ENCODE measurements at places on chromosomes 6 and 20.

DNA sequence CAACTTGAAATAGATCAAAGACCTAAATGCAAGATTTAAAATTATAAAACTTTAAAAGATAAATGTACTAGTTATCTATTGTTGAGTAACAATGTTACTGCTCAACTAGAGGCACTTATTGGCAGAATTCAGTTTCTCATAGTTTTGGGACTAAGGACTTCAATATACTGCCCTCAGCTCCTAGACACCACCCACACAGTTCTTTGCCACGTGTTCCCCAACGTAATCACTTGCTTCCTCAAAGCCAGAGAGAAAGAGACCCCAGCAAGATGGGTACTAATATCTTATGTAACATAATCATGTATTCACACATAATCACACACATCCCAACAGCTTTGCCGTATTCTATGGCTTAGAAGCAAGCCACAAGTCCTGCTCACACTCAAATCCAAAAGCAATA, 50.3 kb upstream of the SLC22A16 start:
- H3K36me3 ChIP-seq, result peaks cover 7% of the 10 kb centered on the region
- H3K4me1 ChIP-seq, result no peaks in the 10 kb centered on the region
- no peak for DNase-seq
- H3K27ac ChIP-seq, result no peak overlapping the region
- no peaks in the 10 kb centered on the region for H3K27me3 ChIP-seq
- no peak overlapping the region for H3K4me3 ChIP-seq

GRCh38 chr20:56833427-56833826, 204.3 kb downstream of the TFAP2C start:
- no peaks in the 10 kb centered on the region for H3K36me3 ChIP-seq
- no peak overlapping the region for H3K27ac ChIP-seq
- peaks cover 3% of the 10 kb centered on the region for H3K4me1 ChIP-seq
- no peak overlapping the region for H3K4me3 ChIP-seq

DNA sequence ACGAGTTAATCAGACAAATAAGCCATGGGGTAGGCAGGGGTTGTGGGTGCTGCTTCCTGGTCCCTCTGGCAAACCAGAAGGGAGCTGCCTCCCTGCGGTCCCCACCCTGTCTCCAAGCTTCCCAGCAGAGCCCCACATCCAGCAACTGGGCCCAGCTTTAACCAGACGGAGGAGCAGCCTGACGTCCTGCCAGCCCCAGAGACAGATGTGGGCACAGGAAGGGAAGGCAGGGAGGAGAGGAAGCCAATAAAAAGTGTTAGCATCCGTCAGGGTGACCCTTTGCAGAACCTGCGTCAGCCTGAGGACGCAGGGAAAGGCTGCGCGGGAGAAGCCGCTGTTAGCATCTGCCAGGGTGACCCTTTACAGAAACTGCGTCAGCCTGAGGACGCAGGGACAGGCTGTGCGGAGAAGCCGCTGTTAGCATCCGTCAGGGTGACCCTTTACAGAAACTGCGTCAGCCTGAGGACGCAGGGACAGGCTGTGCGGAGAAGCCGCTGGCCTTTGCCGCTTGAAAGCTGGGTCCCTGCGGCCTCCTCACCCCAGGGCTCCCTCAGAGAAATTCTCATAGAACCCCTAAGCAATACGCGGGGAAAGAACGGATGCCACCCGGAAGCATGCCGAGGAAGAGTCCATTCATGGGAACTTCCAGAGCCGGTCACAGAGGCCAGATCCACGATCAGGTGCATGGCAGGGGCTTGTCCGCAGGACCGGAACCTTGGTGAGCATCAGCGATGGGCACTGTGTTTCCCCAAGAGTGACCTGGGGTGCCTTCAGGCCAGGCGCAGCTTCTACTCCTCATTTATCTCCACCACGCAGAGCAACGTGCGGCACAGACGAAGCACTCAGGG, 15.9 kb downstream of the DLL1 start:
- H3K4me3 ChIP-seq, result no peak overlapping the region
- H3K27me3 ChIP-seq, result no peaks in the 10 kb centered on the region
- no peak overlapping the region for H3K27ac ChIP-seq

DNA sequence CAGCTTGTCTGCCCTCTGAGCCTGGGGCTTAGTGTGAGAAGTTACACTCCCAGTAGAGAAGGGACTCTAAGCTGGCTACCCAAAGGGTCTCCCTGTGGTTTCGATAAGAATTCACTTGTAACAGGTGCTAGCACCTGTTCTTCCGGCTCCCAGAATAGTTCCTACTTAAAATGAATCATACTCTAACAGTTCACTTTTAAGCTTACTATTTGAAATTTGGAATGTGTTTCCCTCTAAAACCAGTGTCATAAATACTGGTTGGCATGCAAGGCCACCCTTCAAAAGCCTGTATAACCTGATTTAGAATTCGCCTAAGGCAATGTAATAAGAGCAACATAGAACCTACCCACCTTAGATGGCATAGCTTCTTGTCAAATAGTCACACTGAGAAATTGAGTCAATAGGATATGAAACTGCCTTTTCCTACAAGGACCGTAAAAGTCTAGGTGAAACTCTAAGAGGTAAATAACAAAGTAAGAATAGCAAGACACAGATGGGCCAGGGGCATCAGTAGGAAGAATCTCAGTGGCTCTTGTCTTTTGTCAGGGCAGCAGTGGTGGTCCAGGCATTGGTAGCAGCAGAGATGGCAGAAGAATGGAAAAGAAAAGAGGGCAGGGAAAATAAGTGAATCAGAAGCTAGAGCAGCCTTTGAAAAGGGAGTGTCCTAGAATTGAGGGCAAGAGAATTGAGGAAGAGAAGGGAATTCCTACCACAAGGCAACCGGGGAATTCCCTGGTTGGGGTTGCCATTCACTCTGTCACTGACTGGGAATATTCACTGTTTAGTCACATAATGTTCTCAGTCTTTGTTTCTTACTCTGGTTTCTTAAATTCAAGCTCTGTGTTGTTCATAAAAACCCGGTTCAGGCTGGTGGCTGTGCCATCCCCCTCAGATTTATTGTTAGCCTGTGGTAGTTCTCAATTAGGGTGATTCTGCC, 91.5 kb downstream of the HIVEP2 start:
- no peak overlapping the region for H3K27ac ChIP-seq
- no peak for DNase-seq
- H3K36me3 ChIP-seq, result no peaks in the 10 kb centered on the region
- peaks cover 8% of the 10 kb centered on the region for H3K4me1 ChIP-seq
- H3K4me3 ChIP-seq, result no peak overlapping the region

- no peak for DNase-seq
- no peaks in the 10 kb centered on the region for H3K27me3 ChIP-seq
- H3K36me3 ChIP-seq, result no peaks in the 10 kb centered on the region
Measured at GRCh38 chr20:41320976-41321375, 3.4 kb upstream of the ZHX3 start.

DNA sequence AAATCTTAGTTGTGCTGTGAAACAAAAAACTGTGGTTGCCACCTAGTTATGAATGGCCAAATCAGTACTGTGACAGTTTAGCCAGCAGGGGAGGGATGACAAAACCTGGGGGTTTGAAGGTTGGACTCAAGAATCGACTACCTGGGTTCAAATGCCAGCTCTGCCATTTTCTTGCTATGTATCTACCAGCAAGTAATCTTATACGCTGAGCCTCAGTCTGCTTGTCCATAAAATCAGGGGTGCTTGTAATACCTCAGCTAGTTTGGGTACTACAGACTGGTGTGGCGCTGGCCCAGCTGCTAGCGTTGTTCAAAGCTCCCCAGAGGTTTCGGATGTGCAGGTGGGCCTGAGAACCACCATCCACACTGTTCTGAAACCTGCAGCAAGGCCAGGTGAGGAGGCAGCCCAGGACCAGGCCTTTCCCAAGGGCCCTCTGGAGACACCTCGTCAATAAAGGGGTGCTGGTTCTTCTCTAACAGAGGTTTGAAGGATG, 40.4 kb downstream of the TRAM2 start:
- H3K4me3 ChIP-seq, result no peak overlapping the region
- DNase-seq, result no peak
- H3K4me1 ChIP-seq, result peaks cover 16% of the 10 kb centered on the region
- no peaks in the 10 kb centered on the region for H3K27me3 ChIP-seq
- H3K36me3 ChIP-seq, result peaks cover 5% of the 10 kb centered on the region
- no peak overlapping the region for H3K27ac ChIP-seq

GRCh38 chr6:100152201-100152600, 158.2 kb upstream of the MCHR2 start:
- no peak for DNase-seq
- no peak overlapping the region for H3K4me3 ChIP-seq
- no peak overlapping the region for H3K27ac ChIP-seq
- H3K27me3 ChIP-seq, result no peaks in the 10 kb centered on the region
- H3K4me1 ChIP-seq, result no peaks in the 10 kb centered on the region

DNA sequence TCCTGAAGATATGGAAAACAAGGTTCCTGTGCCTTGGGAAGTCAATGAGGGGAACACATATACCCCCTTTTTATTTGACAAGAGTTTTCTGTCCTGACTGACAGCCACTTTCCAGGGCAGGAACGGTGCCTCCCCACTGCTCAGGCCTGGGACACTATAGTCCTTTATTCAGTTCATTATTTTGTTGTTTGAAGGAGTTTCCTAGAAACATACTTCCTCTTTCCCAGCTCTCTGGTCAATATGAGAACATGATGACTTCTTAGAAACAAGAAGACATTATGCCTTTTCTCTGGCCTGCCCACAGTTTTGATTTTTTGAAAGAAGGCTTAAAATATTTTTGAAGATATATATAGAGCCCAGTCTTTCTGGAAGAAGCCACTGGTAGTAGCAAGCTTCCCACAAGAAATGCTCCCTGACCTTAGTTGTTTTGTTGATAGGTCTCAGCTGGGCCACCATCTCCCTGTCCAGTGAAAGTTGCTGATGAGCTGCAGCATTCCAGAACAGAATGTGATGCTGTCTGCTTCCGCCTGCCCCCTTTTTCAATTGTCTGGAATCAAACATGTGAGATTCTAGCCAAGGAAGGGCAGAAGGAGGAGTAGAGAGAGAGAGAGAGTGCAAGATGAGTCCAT, 350.0 kb upstream of the PRND start:
- no peaks in the 10 kb centered on the region for H3K4me1 ChIP-seq
- H3K4me3 ChIP-seq, result no peak overlapping the region
- no peaks in the 10 kb centered on the region for H3K27me3 ChIP-seq
- no peaks in the 10 kb centered on the region for H3K36me3 ChIP-seq
- no peak overlapping the region for H3K27ac ChIP-seq

DNA sequence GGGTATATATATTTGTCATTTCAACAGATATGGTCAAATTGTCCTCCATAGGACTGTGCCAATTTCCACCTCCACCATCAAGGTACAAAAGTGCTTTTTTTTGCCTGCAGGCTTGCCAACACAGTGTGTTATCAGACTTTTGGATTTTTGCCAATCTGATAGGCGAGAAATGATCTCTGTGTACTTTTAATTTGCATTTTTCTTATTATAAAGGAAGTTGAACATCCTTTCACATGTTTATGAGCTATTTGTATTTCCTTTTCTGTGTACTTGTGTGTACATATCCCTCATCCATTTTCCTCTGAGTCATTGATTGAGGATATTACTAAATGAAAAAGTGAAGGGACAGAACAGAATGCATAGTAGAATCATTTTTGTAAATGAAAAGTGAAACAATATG, 39.0 kb upstream of the PTPN1 start:
- no peaks in the 10 kb centered on the region for H3K4me1 ChIP-seq
- H3K4me3 ChIP-seq, result no peak overlapping the region
- H3K27ac ChIP-seq, result no peak overlapping the region
- H3K27me3 ChIP-seq, result no peaks in the 10 kb centered on the region
- DNase-seq, result no peak
- H3K36me3 ChIP-seq, result no peaks in the 10 kb centered on the region

GRCh38 chr6:31871046-31871659, 7.6 kb downstream of the SLC44A4 start:
- no peak for DNase-seq
- 0 out of 3 replicates have a peak overlapping the region, but pooled peaks have one; percentile 27 for H3K4me3 ChIP-seq
- no peak overlapping the region for H3K27ac ChIP-seq
- no peaks in the 10 kb centered on the region for H3K36me3 ChIP-seq

All from H9 (cell line).